M059J (cell line): ENCODE measurements at places on chromosomes 2 and 18. TPM values are rescaled to one million over a fixed set of nuclear protein-coding genes. Genes with fewer than 3 reads are reported as not detected.

DNA sequence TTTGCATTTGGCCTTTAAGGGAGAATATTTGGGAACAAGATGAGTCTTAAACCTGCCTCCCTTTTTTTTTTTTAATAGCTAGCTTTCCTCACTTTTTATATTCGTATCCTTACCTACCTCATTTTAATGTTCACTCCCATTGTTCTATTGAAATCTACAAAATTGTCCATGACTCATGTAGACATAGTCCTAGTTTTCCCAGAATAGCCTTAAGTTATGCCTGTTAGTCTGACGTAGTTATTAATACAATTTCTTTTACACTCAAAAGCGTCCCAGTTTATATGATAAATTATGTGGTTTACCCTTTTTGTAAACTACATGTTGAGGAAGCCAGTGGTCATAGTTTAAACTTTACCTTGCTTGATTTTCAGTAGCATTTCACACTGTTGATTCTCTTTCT lies 73.4 kb downstream of the UBR3 start:
- DNase-seq = peak; percentile 37

GRCh38 chr2:140916410-140916809 lies 1214.4 kb downstream of the LRP1B start:
- DNase-seq = no peak

GRCh38 chr2:167293943-167294775 lies 405.9 kb downstream of the XIRP2 start:
- DNase-seq = peak; percentile 9

GRCh38 chr2:33222309-33222708 lies 254.1 kb upstream of the RASGRP3 start:
- no peak for DNase-seq

OTOF gene
- total RNA-seq = 0.05 TPM in 1 of 2 replicates, not detected in the other
